ENCODE measurements at places on chromosomes 11 and 22.
A peak's percentile ranks its signal among the peaks of the same experiment; 100 is the strongest.

DNA sequence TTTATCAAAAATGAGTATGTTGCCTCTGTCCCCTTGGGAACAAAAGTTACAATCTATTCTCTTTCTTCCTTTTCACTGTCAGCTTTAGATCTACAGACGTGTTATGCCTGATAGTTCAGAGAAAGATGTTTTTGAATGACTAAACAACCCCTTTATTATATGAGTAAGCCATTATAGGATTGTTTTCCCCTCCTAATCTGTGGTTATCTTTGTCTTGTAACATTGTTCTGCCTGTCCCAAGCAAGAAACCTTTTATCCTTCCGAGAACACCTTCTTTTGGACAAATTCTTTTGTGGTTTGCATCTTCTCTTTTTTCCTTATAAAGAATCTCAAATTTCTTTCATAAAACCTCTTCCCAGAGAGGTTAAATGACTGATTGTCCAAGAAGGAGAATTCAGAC lies 208.4 kb downstream of the DDX10 start:
- H3K4me1 ChIP-seq = no peaks in the 10 kb centered on the region
- no peak overlapping the region for H3K27ac ChIP-seq
- no peaks in the 10 kb centered on the region for H3K36me3 ChIP-seq
- no peak overlapping the region for H3K4me3 ChIP-seq
- no peak for DNase-seq

DNA sequence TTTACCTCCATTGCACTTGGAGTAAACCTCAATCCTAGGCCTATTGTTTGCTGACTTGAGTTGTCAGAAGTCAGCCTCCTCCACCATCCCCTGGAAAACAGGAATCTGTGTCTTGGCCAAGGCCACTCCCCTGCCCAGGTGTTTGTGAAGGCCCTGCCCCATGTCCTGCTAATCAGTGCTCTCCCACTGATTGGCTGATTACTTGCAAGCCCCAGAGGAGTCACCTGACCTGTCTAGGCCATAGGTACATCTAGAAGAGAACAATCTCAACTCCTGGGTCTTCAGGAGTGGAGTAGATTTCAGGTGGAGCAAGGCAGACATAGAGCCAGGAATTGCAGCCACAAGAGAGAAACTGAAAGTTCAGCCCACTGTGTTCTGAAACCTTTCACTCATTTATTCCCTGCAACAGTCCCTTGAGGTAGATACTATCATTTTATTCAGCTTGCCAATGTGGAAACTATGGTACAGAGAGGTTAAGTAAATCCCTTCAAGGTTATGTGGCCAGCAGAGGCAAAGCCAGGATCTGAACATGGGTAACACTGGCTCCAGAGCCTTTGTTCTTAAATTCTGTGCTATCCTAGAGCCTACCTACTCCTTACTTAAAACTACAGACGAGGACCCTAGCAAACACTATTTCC lies 10.4 kb downstream of the OAF start:
- no peak overlapping the region for H3K4me3 ChIP-seq
- no peak for DNase-seq
- no peaks in the 10 kb centered on the region for H3K36me3 ChIP-seq

GRCh38 chr11:12017865-12018453 lies 9.5 kb upstream of the DKK3 start:
- DNase-seq = no peak
- H3K4me1 ChIP-seq = no peaks in the 10 kb centered on the region
- no peak overlapping the region for H3K4me3 ChIP-seq
- H3K27me3 ChIP-seq = peaks cover 10% of the 10 kb centered on the region
- H3K36me3 ChIP-seq = no peaks in the 10 kb centered on the region

DNA sequence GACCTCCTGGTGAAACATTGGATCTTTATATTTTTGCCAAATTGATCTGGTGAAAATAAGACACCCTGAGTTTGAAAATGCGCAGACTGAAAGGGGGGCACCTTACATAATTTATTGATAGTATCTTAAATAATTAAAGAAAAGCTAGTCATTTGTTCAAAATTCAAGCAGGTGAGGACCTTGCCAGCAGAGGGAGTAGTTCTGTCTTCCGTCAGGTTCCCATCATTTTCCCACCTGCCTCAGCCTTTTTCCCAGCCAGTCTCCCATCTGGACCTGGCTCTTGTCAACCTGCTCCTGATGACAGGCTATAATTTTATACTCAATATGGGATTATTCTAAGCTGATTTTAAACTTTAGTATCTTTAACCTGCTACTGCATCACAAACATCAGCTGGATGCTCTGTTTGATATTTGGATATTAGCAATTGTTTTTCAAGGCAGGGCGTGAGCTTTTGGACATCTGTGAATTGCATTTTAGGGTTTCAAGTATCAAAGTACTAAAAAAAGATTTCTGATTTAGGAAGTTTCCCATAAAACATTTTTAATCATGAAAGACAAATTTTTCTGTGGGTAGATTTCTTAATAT lies 132.0 kb downstream of the ELP4 start:
- H3K27me3 ChIP-seq = no peaks in the 10 kb centered on the region
- no peaks in the 10 kb centered on the region for H3K36me3 ChIP-seq
- H3K4me3 ChIP-seq = no peak overlapping the region
- DNase-seq = no peak
- H3K27ac ChIP-seq = no peak overlapping the region

DNA sequence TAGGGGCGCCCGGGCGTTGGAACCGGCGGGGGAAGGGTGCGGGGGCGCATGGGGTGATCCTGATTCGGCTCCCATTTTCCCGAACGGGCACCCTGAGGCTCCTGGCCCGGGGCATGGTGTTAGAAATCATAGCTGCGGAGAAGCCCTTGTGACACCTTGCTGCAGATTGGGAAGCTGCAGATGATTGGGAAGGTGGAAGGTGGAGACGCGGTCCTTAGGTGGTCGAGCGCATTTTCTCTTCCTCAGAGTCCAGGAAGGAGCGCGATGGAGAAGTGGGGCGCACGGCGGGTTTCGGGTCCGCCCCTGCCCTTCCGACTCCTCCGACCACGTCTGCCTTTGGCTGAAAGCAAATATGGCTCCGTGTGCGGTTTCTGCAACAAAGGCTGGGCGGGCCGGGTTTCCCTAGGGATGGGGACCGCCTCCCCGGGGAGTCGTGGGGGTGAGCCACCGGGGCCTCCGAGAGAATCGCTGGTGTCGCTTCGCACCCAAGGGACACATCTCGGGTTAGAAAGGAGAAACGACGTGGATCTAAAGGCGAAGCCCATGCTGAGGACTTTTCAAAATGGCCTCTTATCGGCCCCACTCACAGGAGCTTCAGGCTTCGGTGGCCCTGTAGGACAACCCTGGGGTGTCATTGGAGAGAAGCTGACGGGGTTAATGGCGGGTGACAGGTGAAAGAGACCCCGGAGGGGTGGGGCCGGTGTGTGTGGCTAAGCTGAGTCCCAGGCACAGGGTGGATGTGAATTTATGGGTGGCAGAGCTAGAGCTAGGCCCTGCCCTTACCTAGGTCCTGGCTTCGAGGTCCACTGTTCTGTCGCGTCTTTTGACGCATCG lies 707 bp upstream of the FTH1 start:
- peaks cover 4% of the 10 kb centered on the region for H3K36me3 ChIP-seq
- no peak for DNase-seq
- H3K4me1 ChIP-seq = peaks cover 31% of the 10 kb centered on the region
- H3K27ac ChIP-seq = peak overlapping the region; percentile 91
- peak overlapping the region; percentile 100 for H3K4me3 ChIP-seq

GRCh38 chr22:41030891-41031290 lies 61.5 kb upstream of the EP300 start:
- H3K4me3 ChIP-seq = no peak overlapping the region
- no peaks in the 10 kb centered on the region for H3K4me1 ChIP-seq
- no peaks in the 10 kb centered on the region for H3K36me3 ChIP-seq
- no peaks in the 10 kb centered on the region for H3K27me3 ChIP-seq
- DNase-seq = no peak

- H3K4me3 ChIP-seq = no peak overlapping the region
- no peaks in the 10 kb centered on the region for H3K4me1 ChIP-seq
- DNase-seq = no peak
These were observed 15.3 kb upstream of the OR10D3 start for GRCh38 chr11:124167826-124168231.

GRCh38 chr11:113189909-113190667 lies 124.3 kb upstream of the TTC12 start:
- no peak overlapping the region for H3K27ac ChIP-seq
- no peak for DNase-seq
- no peak overlapping the region for H3K4me3 ChIP-seq
- no peaks in the 10 kb centered on the region for H3K27me3 ChIP-seq

DNA sequence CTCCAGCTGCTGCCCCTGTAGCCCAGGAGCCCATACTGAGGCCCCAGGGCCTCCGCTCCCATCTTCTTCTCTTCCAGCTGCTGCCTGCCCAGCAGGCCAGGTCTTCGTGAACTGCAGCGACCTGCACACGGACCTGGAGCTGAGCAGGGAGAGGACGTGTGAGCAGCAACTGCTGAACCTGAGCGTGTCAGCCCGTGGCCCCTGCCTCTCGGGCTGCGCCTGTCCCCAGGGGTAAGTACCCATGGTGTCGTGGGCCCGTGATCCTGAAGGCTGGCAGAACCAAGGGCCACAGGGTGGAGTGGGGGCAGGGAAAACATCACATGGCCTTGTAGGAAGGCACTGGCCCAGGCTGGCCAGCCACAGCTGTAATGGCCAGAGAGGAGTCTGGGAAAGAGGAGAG lies 31.2 kb downstream of the OTOG start:
- no peaks in the 10 kb centered on the region for H3K36me3 ChIP-seq
- H3K27ac ChIP-seq = no peak overlapping the region
- H3K27me3 ChIP-seq = no peaks in the 10 kb centered on the region
- no peak for DNase-seq

DNA sequence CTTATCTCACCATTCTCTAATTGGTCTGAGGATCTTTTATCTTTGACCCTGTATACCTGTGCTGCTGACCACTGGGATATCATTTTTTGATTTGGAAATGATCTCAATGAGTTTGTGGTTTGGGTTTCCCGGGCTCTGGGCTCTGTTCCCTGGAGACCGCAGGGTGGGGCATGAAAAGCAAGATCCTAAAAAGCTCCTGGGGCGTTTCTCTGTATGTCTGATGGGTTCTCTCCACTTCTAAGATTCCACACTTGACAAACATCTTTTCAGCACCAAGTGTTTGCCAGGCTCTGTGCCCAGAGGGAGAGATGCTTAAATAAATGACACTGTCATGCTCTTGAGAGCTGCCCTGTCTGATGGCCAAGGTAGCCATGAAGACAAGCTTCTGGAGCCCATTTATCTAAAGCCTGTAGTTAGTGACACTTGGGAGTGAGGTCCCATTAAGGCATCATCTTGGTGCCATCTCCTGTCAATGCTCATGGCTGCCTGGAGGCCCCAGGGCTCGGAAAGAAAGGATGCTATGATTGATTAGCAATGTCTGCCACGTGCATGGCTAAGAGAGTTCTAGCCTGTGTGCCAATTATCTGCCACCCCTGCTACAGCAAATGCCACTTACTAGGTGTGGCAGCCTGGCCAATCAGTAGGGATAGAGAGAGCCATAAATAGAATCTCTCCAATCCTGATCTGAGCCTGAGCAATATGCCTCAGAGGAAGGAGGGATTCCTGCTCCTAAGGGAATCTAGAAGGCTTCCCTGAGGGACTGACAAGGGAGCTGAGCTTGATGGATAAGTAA lies 531.6 kb downstream of the MN1 start:
- no peak overlapping the region for H3K27ac ChIP-seq
- no peaks in the 10 kb centered on the region for H3K36me3 ChIP-seq
- no peak for DNase-seq
- H3K27me3 ChIP-seq = no peaks in the 10 kb centered on the region
- no peaks in the 10 kb centered on the region for H3K4me1 ChIP-seq

DNA sequence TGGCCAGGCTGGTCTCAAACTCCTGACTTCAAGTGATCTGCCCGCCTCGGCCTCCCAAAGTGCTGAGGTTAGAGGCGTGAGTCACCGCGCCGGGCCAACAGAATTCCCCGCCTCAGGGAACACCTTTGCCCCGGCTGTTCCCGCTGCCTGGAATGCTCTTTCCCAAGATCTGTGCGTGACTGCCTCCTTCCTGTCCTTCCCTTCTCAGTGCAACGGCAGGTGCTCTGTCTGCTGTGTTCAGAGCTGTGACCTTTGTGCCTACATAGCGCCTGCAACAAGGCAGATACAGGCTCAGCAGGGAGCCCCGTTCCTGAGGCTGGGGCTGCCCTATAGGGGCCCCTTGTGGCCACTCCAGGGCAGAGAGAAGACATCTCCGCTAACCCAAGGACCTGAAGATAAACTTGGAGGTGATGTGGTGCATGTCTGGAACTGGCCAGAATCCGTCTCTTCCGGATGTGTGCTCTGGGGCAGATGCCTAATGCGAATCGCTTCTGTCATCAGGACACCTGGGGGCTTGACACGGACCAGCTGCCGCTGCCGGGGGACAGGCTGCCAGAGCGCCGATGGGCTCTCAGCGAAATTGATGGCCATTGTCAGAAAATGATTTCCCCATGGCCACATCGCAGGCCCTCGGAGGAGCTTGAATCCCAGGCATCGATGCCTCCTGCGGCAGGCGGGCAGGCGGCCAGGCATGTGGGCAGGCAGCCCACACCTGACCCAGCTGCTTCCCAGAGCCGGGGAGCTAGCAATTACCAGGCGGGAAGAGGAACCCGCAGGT lies 43.5 kb upstream of the TCF20 start:
- DNase-seq = peak; percentile 61
- peaks cover 5% of the 10 kb centered on the region for H3K27me3 ChIP-seq
- no peak overlapping the region for H3K4me3 ChIP-seq
- no peaks in the 10 kb centered on the region for H3K36me3 ChIP-seq
- peak overlapping the region; percentile 46 for H3K27ac ChIP-seq
- peaks cover 97% of the 10 kb centered on the region for H3K4me1 ChIP-seq

- no peak overlapping the region for H3K4me3 ChIP-seq
- no peaks in the 10 kb centered on the region for H3K4me1 ChIP-seq
- no peaks in the 10 kb centered on the region for H3K36me3 ChIP-seq
- H3K27me3 ChIP-seq = no peaks in the 10 kb centered on the region
These were observed 35.3 kb upstream of the SEPTIN5 start for GRCh38 chr22:19678949-19679521.

DNA sequence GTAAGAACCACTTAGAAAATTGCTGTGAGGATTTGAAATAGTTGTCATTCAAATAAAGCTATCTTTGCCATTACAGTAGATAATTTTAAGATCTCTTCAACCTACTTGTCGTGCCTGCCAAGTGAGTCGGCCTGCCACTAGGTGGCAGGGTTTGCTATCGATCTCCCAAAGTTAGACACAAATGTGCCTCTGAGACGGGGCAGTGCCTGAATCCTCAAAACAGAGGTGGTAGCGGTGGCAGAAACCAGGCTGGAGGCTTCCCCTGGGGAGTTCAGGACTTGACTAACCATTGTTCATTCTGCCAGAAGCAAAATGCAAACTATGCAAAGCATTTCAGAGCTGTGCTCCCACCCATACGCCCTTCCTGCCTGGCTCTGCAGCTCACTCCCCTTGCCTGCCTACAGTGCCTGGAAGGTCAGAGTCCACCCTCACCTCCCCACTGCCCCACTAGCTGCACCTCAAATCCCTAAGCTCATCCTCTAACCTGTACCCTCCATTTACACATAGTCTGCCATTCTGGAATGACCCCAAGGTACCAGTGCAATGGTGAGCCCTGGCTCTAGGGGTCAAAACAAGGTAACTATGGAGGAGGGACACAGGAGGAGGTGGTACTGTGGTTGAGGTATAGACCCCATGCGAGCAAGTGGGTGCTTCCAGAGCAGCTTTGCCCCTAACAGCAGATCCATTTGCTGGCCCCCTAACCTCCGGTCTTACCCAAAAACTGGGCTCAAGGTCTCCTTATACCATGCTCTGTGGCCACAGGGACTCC lies 82.1 kb downstream of the C11orf58 start:
- H3K27ac ChIP-seq = no peak overlapping the region
- H3K36me3 ChIP-seq = no peaks in the 10 kb centered on the region
- H3K4me3 ChIP-seq = no peak overlapping the region
- DNase-seq = peak; percentile 37

GRCh38 chr11:116725434-116726221 lies 47.2 kb downstream of the BUD13 start:
- no peak overlapping the region for H3K4me3 ChIP-seq
- no peaks in the 10 kb centered on the region for H3K36me3 ChIP-seq
